ENCODE measurements at places on chromosomes 7 and 10. TPM values are rescaled to one million over a fixed set of nuclear protein-coding genes. Genes with fewer than 3 reads are reported as not detected.

Gene AKR1C2
- not detected for total RNA-seq

Gene PNLIPRP3
- not detected for total RNA-seq

DNA sequence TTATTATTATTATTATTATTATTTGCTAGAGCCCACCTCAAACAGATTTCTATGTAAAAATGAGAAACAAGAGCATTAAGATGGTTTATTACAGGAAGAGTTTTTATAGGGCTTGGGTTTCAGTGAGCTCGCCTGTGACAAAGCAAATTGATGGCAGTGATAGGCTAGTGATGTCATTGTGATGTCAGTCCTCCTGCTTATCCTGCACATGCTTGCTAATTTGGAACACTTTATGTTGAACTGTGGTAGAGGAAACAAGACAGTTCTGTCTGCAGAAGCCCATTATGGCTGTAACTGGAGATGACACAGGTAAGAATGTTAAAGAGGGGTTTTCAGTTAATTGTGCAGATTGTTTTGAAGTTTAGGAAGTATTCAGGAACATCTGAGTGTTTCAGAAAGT, 68.3 kb downstream of the CREM start:
- peak; percentile 68 for DNase-seq

DNA sequence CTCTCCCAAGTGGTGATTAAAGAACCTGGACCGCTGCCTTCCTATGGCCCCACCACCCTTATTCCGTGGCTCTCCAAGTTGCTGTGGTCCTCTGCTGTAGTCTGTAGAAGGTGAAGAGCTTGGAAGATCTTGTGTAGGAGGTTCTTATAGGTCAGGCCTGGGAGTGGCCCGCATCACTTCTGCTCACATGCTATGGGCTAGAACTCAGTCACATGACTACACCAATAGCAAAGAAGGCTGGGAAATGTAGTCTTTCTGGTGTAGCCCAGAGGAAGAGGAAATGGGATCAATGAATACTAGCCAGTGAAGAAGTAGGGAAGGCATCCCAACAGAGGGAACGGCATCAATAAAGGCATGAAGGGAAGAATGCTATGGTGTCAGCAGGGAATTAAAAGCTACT, 41.3 kb upstream of the AOAH start:
- peak; percentile 56 for DNase-seq

GRCh38 chr10:9437131-9437530, 1382.6 kb downstream of the GATA3 start:
- DNase-seq = no peak

- DNase-seq = no peak
Observed at GRCh38 chr10:126301701-126302475, 86.4 kb downstream of the ADAM12 start.

GRCh38 chr10:67935223-67935622, 50.8 kb downstream of the SIRT1 start:
- DNase-seq = no peak

- peak; percentile 38 for DNase-seq
Observed at GRCh38 chr10:84224411-84225028, 824 bp downstream of the LRIT2 start.

- no peak for DNase-seq
Observed at GRCh38 chr10:20466731-20467130, 430.4 kb downstream of the NEBL start.

GRCh38 chr10:128734161-128734560, 607.9 kb upstream of the MKI67 start:
- no peak for DNase-seq

DNA sequence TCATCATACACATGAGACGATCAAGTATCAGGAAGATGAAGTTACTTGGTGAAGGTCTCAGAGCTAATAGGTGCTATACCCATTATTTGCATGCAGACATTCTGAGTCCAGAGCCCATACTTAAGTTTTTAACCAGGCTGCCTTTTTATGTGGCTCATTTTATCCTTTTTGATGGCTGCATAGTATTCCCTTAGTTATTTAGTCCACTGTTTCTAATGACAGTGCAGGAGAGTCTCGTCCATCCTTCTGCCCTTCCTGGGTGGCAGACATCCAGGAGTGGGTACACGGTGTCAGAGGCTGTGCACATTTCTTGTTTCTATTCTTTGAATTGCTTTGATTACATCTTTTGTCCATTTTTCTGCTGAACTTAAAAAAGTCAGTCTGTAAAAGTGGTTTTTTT, 11.8 kb downstream of the PPP2R2D start:
- no peak for DNase-seq

- no peak for DNase-seq
Observed at GRCh38 chr7:16668049-16668858, 22.3 kb downstream of the BZW2 start.

- DNase-seq = no peak
Observed at GRCh38 chr7:18508443-18509427, 13.2 kb downstream of the HDAC9 start.

DNA sequence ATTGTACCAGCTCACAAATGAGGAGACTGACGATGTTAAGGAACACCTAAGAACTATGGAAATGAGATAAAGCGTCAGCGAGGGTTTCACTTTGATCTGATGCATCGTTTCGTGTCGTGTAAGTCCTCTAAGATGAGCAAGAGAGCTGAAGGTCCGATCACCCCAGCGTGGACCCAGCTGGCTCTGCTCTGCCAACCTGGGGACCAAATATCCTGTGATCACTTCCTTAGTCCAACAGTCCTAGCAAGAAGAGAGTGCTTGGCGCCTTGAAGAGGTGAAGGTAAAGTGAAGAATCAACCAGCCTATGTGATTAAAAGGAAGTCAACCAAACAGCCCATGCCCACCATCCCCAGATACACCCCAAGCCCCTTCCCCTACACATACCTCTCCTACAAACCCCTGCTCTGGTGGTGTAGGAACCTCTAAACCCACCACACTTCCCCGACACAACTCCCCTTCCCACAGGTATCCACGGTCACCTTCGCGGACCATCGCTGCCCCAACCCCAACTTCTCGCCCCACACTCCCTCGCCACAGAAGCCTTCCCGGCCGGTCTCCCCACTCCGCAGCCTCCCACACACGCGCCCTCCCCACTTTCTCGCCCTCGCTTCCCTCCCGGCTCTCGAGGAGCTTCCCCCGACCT, 722 bp downstream of the UPF2 start:
- peak; percentile 84 for DNase-seq

- DNase-seq = no peak
Observed at GRCh38 chr7:108697254-108697653, 127.6 kb downstream of the DNAJB9 start.

GRCh38 chr7:6271694-6272440, 557 bp downstream of the CYTH3 start:
- no peak for DNase-seq

- no peak for DNase-seq
Observed at GRCh38 chr10:66838656-66839055, 87.2 kb upstream of the LRRTM3 start.

DNA sequence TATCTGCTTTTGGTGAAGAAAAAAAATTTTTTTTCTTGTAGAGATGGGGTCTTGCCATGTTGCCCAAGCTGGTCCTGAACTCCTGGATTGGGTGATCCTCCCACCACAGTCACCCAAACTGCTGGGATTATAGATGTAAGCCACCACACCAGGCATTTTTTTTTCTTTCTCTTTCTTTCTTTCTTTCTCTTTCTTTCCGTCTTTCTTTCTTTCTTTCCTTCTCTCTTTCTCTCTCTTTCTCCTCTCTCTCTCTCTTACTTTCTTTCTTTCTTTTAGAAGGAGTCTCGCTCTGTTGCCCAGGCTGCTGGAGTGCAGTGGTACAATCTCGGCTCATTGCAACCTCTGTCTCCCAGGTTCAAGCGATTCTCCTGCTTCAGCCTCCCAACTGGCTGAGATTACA, 3.5 kb upstream of the UBE2D4 start:
- no peak for DNase-seq

- DNase-seq = no peak
Observed at GRCh38 chr7:80330434-80330833, 181.4 kb downstream of the GNAT3 start.

Measured in Karpas-422 (cell line).